ENCODE measurements at places on chromosomes 3 and 15.

GRCh38 chr3:114320246-114320645 is 26.4 kb downstream of the TIGIT start:
- DNase-seq: no peak

- no peak for DNase-seq
Observed at GRCh38 chr3:81871358-81872155, 110.1 kb upstream of the GBE1 start.

DNA sequence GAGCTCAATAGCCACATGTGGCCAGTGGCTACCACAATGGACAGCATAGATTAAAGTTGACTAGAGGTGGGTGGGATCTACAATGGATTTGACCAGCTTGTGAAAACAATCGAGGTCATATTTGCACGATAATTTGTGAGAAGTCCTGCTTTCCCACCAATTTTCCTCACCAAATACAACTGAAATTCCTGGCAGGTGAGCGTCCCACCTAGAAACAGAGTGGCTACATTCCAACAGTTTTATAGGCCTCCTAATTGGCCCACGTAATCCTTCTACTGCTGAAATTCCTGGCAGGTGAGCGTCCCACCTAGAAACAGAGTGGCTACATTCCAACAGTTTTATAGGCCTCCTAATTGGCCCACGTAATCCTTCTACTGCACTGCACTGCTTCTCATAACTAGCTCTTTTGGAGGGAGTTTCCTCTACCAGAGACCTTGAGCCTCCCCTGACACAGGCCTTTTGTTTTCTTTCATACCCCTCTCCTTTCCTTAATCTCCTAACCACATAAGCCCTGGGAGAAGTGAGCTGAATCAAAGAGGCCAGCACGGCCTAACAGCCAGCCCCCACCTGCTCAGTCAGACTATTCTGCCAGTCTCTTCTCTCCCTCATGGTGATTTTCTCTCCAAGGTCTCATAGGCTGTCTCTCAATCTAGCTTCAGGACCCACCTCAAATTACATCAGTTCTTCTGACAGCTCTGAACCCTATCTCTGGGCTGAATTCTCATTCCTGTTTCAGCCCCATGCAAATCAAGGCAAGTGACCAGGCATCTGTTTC is 80.2 kb downstream of the BFSP2 start:
- no peak for DNase-seq

DNA sequence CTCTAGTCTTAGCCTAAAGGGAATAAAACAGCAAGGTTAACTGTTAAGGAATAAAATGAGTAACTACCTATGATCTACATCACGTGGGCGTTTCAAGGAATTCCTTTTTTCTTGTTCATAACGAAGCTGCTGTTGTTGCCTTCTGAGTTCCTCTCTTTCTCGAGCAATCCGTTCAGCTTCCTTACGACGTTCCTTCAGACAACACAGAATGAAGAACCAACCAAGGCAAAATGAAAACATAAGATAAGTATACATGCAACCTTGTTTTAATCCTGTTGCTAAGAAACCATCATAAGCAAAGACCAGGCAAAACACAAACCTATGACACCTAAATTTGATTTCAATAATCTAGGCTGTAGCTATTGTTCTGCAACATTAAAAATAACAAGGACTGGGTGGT is 44.1 kb downstream of the SLTM start:
- no peak for DNase-seq

DNA sequence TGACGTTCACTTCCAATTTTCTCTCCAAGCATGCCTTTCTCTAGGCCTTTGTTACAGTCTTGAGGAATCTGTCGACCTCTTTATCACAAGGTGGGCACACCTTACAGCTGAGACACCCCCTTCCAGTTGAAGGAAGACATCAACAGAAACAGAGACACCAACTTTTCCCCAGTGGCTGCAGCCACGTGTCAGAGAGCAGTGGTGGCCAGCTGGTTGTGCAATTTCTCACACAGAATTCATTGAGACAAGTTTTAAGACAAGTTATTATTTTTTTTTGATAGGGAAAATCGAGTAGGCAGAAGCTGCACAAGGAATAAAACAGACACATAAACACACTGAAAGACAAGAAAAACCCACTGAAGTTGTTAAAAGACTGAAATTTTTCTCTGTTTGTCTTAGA is 436.7 kb upstream of the MDFIC2 start:
- no peak for DNase-seq

DNA sequence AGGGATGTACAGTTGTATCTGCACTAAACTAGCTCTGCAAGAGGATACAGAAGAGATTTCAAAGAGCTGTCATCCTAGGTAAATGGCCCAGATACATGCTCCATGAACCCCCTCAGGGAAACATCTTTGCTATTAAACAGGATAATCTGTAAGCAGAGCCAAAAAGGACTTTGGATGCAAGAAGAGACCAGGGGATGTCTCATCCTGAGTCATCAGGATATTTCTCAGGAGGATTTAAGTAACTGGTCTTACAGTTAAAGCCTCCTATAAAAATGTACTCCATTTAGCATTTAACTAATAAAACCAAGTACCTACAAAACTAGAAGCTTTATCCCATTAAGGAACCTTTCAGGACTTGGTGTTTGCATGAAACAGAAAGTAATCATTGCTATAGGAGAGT is 48.2 kb upstream of the PHLDB2 start:
- DNase-seq: no peak

DNA sequence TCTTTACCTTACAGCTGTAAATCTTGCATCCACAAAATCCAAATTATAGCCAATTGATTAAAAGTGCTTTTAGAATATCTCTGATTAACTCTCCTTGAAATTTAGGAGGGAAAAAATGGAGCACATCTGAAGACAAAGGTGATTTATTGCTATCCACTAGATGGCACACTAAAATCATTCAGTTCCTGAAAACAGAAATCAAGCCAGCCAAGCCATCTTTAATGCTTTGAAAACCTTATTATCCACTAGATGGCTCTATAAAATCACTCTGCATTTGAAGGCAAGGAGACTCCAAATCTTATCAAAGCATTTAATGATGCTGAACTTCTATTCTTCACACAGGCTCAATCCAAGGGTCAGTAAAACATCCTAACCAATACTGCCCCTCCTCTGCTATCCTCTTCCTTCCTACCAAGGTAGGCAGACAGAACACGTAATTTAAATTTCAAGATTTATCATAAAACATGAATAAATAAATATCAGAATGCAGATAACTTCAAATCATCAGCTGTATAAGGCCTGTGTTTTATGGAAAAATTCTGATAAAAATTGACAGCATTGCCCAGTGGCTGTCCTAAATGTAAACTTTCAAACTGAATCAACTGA is 48.4 kb downstream of the GOLIM4 start:
- no peak for DNase-seq

- DNase-seq: no peak
Observed at GRCh38 chr15:27679731-27680471, 419.2 kb downstream of the OCA2 start.

DNA sequence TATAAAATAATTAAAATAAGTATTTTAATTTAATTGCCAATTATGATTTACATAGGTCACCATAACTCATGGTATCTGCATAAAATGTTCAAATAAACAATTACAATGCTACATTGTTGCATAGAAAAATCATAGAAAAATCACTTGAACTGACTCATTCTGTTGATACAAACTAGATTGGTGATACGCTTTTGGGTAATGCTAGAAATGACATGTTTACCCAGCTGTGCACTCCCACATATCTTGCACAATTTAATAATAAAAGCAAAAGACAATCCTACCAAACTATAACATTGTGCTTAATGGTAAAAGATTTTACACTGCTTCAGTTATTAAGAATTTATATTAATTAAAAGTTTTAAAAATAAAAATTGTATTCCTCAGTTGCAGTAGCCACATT is 45.8 kb upstream of the FBXL22 start:
- no peak for DNase-seq

DNA sequence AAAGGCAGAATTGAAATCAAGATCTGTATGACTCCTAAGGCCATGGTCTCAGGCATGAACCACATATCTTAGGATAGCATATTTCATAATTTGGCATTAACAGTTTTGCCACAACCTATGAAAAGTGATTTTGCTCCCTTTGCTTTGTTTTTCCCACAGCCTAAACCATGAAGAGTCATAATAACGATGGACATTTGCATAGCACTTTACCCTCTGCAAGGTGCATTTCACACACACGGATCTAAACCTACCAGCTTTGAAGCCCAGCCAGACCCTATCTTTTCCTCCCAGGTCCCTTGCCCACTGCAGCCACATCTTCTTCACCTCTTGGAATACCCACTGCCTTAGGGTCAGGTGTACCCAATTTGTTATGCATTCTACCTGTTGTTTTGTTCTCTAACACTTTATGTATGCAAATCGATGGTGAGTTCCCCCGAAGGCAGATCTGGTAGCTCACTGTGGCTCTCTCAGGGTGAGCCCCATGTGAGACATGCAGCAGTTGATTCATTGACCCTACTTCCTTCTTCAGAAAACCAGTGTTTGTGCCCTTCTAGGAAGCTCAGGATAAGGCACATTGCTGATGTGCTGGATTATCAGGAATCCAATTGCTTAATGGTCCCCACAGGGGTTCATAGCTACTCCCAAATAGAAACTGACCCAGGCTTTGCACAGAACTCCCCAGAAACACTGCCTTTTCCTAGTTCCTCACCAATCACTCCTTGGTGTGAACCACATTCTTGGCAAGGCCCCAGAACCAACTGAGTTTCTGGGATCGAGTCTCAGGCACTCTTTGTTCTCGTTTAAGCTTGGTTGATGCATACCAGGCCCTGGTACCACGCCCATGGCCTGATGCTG is 8.7 kb downstream of the ARHGAP31 start:
- DNase-seq: no peak

GRCh38 chr15:66102563-66103292 is 150.8 kb downstream of the MEGF11 start:
- DNase-seq: no peak

DNA sequence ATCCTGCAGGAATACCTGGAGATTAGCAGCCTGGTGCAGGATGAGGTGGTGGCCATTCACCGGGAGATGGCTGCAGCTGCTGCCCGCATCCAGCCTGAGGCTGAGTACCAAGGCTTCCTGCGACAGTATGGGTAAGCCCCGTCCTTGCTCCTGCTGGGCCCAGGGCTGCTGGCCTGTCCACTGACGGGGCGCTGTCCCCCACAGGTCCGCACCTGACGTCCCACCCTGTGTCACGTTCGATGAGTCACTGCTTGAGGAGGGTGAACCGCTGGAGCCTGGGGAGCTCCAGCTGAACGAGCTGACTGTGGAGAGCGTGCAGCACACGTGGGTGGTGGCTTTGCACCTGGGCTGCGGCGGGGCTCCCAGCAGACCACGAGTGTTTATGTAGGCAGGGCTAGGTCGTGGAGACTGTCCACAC is 5.0 kb downstream of the FES start:
- no peak for DNase-seq

- DNase-seq: no peak
Observed at GRCh38 chr15:79089331-79089889, 1.2 kb downstream of the RASGRF1 start.

DNA sequence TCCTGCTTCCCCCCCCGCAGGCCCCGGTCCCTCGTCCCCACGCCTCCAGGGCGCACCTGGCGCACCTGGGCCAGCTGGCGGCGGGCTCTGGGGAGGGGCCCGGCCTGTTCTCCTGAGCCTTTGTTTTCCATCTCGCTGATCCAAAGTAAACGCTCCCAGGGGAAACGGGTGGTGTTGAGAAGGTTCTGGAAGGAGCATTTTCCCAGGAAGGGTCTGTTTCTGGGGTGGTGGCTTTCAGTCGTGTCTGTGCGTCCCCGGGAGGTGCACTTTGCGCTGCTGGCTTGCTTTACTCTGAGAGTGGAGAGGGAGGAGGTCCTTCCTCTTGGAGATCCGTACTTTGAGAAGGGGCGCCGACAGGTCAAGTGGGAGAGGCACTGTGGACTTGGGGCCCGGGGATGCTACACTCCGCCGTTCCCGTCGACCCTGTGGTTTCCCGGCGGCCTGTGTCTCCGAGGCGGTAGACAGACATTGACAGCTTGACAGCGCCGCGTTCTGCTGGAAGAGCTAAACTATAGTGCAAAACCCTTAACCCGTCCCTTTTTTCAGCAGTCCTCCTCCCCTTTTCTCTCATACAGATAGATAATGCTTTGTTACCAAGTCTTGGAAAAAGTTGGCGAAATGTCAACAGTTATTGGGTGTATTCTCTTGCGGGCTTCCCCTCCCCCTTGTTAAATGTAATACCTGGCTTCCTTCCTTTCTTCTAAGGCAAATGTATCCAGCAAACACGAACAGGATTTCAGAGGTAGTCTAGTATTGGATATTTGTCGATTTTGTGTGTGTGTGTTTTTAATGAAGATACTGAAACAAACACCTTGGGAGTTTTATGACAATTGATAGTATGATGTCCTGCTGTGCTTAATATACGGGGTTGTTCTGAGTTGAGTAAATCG is 6.5 kb downstream of the TPM1 start:
- DNase-seq: no peak

- DNase-seq: no peak
Observed at GRCh38 chr3:168213920-168214319, 118.2 kb upstream of the GOLIM4 start.

GRCh38 chr15:53354874-53355273 is 404.6 kb downstream of the WDR72 start:
- DNase-seq: no peak

DNA sequence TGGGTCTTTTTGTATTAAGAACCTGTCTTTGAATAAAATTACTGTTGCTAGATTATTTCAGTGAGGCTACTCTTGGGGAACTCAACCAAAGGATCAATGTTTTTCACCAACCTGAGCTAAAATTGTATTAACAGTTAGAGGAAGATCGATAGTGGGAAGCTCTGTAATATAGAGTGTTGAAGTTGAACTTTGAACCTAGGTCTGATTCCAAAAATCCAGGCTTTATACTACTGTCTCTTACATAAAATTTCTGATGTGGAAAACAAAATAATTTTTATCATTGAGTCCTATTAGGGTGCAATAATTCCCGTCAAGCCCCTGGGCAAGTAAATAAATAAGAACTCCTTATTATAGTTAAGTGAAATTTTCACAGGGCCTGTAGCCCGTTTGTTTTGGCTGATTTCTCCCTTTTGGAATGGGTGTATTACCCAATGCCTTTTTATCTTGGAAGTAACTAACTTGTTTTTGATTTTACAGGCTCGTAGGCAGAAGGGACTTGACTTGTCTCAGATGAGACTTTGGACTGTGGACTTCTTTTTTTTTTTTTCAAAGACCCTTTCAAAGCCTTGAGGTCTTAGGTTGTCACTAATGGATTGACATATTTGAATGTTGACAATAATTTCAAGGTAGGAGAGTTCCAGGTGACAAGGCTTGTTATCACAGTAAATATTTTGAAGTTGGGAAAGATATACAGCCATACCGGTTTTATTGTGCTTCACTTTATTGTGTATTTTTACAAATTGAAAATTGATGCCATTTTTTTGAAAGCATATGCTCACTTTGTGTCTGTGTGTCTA is 276.1 kb downstream of the NFKBIZ start:
- DNase-seq: no peak

DNA sequence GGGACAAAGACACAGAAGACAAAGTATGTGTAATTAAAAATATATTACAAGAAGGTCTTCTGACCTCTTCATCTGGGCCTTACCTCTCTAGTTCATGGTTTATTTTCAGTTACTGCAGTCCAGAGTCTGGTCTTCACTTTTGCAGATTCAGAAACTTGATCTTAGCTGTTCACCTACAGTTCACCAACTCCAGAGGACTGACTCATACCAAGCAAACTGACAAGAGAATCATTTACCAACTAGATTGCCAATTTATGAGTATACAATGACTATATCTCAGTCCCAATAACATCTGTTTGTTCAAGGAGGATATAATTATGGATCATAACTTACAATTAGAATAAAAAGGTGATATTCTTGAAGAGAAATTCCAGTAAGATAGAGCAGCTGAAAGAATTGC is 9.0 kb downstream of the P2RY1 start:
- no peak for DNase-seq
